ENCODE measurements at places on chromosomes 5 and 9.

DNA sequence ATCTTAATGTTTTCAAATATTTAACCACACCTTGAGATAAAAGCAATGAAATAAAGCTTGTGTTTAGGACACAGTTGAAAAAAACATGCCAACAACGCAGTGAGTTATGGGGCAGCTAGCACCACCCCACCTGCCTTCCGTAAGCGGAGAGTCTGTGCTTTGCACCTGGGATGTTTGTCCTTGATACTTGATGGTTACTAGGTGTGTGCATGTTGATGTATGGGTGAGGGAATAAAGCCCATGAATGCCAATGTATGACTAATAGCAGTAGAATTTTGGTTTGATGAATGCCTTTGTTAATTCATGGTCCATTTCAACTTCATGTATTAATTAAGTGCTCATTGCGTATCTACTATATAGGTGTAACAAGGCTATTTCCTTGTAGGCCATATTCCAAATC lies 74.0 kb downstream of the PCSK5 start:
- DNase-seq = no peak

- DNase-seq = no peak
Measured at GRCh38 chr5:174425271-174425963, 299.0 kb upstream of the MSX2 start.

GRCh38 chr5:91340532-91340931 lies 42.6 kb downstream of the ARRDC3 start:
- DNase-seq = no peak

- no peak for DNase-seq
Measured at GRCh38 chr9:123107639-123108285, 74.3 kb downstream of the GPR21 start.

- no peak for DNase-seq
Measured at GRCh38 chr5:147407094-147407681, 102.7 kb downstream of the DPYSL3 start.

- no peak for DNase-seq
Measured at GRCh38 chr5:8814105-8814504, 731.8 kb downstream of the SEMA5A start.

- DNase-seq = no peak
Measured at GRCh38 chr5:157038568-157039187, 20.2 kb downstream of the HAVCR1 start.

DNA sequence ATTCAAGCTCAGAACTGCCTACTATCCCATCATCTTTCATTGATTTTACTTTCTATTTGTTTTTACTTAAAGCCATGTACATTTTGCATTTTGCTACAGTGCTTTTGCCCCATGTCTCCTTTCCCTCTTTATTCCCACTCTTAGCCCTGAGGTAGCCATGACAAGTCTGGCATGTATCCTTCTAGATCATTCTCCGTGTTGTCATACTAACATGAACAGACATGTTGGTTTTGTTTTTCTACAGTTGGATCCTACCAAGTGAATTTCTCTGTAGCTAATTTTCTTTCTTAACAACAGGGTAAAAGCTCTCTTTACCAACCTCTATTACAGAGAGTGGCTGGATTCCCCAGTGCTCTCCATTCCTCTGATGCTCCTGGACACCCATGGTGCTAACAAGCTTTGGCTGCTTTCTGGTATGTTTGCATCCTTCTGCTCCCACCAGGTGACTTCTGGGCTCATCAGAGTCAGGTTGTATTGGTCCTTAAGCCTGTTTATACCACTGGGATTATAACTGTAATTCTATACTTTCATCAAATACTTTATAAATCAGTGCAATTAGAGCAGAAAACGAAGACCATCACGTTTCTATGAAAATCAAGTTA lies 38.8 kb upstream of the BOD1 start:
- DNase-seq = no peak

- DNase-seq = no peak
Measured at GRCh38 chr9:20651939-20652338, 29.6 kb upstream of the MLLT3 start.

DNA sequence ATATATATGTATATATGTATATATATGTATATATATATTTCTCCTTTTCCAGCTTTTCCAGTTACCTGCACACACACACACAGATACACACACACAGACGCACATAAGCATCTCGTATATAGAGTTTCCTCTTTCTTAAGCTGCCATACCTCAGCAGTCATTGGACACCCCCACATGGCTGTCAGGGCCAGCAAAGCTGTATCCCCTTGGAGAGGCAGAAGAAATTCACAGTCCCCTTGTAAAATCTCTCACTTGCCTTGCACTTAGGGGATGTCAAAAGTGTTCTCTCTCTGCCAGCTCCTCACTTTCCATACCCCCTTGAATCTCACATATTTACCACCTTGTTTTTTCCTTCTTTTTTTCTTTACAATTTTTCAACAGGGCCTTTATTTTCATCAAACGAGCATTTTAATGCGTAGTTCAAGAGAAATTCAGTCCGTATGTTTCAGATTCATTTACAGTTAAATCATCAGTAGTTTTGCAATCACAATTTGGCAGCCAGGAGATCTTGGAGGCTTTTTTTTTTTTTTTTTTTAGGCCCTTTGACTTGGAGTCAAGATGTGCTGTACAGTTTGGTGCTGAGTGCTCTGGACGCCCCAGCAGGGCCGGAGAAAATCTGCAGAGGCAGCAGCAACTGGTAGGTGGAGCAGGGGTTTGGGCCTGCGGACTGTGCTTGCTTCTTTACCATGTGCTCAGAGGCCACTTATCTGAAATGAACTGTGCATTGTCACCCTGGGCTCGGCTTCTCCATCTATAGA lies 244.9 kb upstream of the KLF4 start:
- no peak for DNase-seq

- no peak for DNase-seq
Measured at GRCh38 chr5:34622098-34622400, 34.1 kb upstream of the RAI14 start.

DNA sequence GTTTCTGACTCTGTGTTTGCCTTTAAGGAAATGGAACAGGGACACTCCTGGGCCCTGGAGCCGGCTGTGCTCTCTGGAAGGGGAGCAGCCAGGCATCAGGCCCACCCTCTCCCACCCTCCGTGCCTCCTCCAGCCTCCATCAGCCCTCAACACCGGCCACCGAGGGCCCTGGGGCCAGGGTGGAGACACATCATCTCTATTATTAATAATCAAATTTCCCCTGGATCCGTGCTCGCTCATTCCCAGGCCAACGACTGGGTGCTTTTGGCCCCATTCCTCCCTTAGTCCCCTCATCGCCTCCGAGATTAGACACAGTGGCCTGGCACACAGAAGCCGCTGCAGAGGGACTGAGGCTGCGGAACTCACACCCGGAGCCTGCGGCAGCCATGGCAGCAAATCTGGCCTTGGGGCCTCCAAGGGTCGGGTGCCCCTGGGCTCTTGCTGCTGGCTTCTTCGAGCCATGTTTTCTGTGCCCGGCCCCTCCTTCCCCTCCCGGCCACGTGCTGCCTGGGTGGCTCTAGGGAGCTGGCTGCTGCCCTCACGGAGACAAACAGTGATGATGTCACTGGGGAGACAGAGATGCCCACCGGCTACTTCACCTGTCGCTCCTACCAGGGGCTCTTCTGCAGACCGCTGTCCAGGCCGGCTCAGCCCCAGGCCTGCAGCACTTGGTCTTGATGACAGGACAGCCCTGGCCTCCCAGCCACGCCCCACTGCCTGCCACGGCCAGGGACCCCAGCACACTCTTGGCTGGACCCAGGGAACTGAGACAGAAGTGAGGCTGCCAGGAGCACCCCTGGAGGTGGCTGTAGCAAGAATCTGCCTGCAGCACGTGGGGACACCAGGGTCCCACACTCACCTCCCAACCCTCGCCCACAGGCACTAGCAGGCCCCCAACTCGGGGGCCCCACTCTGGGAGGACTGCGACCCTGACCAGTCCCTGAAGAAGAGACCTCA lies 76.6 kb upstream of the PPP1R26 start:
- DNase-seq = no peak

DNA sequence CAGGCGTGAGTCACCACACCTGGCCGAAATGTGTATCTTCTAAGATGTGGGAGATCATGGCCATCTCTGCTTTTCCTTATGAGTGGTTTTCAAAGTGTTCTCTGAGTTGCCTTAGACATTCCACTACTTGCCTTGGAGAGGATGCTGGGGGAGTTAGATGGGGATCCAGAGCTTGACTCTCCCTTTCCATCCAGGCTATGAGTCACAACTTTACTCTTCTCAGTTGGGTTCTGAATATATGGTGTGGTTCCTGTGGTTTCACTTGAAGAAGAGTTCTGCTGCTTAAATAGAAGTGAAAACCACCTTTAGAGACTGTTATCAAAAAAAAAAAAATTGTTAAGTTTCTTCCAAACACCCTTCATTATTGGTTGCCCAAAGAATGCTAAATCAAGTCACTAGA lies 217.6 kb downstream of the ZNF608 start:
- DNase-seq = no peak

- DNase-seq = no peak
Measured at GRCh38 chr5:38105231-38105570, 153.2 kb upstream of the EGFLAM start.

GRCh38 chr5:96252596-96252995 lies 180.5 kb downstream of the PCSK1 start:
- DNase-seq = no peak

DNA sequence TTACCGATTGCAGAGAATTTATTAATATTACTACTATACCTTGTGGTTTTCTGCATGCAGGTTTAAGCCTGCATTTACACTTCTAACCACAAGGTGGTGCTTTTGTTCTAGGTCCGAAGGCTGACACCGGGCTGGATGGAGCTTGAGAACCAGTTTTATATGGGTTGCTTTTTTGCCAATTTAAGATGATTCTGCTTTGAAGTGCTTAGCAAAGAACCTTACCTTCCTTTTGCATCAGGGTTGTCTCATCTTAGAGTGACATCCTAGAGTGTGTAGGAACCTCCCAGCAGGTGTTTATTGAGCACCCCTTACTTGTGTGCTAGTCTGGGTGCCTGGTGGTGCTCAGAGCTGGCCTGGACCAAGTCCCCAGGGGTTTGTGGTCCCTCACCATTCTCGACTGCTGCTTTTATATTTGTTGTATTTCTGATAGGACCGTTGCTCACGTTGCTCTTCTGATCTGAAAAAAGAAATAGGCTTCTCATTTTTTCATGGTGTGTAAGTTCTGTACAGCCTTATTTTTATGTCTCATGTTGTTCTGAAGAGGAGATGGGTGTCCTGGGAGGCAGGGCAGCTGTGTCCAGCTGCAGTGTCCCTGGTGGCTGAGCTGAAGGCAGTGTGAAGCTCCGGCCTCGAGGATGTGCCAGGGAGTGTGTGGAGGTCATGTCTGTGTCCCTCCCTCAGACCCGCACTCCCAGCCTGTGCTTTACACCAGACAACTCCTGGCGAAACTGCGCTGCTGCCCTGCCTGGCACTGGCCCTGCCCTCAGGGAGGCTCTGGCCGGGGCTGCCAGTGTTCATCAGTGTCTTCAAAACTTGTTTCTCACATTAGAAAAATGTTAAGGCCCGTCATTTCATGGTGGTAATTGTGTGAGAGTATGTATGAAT lies 54.3 kb downstream of the EHMT1 start:
- peak; percentile 38 for DNase-seq

- DNase-seq = no peak
Measured at GRCh38 chr5:178081571-178082243, 31.6 kb upstream of the N4BP3 start.

DNA sequence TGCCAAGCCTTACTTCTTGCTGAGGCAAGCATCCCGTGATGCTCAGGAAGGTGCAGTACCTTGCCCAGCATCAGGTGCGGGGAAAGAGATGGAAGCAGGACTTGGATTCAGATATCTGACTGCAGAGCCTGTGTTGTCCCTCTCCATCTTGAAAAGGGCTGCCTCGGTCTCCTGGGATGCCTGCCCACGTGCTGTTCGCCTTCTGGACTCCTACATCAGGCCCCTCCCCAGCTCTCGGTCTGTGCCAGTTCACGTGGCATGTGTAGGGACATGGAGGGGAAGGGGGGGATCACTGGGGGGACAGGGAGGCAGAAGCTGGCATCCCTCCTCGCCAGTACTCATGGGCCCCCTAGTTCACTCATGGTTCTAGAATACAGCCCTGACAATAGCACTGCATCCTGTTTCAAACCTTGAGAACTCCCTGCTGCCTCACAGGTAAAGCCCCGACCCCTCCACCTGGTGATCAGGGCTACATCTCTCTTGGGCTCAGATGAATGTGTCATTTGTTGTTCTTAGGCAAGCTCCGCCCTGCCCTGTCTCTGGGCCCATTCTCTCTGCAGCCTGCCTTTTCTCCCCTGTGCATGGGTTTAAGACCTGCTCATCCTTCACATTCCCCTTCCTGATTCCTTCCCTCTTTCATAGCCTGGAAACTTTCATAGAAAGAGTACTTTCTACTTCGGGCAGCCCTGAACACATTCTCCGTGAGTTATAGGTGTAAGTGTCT lies 38.9 kb upstream of the SLC25A51 start:
- DNase-seq = no peak

DNA sequence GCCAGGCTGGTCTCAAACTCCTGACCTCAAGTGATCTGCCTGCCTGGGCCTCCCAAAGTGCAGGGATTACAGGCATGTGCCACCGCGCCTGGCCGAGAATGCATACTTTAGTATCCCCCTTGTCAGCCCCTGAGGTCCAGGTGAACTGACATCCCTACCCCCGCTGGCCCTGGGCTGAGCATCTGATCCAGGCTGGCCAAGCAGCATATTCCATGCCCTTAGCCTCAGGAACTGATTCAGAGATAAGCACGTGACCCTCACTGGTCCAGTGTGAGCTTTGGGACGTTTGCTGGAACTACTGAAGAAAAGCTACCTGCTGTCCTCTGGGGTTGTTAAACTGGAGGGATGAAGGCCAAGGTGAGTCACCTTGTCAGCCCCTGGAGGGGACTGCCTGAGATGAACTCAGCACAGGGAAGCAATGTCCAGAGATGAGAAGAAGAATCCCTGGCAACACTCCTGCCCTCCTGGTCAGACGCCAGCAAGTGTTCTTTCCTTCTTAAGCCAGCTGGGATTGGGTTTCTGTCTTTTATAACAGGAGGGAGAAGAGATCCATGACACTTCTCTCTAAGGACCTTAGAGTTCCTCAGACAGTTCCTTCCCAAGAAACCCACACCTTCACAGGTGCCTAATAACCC lies 59.1 kb upstream of the FBXW11 start:
- no peak for DNase-seq

GRCh38 chr9:17025281-17025680 lies 109.6 kb upstream of the CNTLN start:
- DNase-seq = no peak

DNA sequence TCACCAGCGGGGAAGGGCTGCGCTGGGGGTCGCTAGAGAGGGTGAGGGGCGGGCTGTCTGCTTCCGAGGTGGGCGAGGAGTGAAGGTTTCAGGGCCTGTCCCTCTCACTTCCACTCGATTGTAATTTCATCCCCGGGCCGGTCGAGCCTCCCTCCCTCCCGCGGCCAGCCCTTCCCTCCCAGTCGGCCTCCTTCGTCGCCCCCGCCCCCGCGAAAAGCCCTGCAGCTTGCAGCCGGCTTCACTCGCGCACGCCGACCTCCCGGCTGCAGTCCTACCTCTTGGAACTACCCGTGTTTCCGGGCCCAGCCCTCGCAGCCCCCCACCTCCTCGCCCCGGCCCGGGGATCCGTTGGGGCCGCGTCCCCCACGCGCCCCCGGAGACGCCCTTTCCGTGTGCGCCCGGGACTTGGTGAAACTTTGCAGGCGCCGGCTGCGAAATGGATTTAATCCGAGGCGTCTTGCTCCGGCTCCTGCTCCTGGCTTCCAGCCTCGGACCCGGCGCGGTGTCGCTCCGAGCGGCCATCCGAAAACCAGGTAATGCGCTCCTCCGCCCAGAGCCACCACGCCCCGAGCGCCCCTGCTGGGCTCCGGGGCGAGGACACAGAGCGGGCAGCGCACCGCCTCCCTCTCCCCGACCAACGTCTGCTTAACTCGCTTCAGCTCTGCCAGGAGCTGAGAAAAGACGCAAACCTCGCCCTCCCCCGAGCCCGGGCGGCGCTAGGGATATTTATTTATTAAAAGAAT lies at the start of gene EGFLAM:
Gene EGFLAM, plus strand, starts transcription at position 241 of the 743 bp plus-strand sequence. Its CDS starts 196 bp downstream, at position 437.
- DNase-seq = no peak

Data from CD4-positive, alpha-beta T cell treated with Interferon gamma for 1 hour (primary cell).